ENCODE measurements at places on chromosomes 12 and 14. TPM values are rescaled to one million over a fixed set of nuclear protein-coding genes. Genes with fewer than 3 reads are reported as not detected.

DNA sequence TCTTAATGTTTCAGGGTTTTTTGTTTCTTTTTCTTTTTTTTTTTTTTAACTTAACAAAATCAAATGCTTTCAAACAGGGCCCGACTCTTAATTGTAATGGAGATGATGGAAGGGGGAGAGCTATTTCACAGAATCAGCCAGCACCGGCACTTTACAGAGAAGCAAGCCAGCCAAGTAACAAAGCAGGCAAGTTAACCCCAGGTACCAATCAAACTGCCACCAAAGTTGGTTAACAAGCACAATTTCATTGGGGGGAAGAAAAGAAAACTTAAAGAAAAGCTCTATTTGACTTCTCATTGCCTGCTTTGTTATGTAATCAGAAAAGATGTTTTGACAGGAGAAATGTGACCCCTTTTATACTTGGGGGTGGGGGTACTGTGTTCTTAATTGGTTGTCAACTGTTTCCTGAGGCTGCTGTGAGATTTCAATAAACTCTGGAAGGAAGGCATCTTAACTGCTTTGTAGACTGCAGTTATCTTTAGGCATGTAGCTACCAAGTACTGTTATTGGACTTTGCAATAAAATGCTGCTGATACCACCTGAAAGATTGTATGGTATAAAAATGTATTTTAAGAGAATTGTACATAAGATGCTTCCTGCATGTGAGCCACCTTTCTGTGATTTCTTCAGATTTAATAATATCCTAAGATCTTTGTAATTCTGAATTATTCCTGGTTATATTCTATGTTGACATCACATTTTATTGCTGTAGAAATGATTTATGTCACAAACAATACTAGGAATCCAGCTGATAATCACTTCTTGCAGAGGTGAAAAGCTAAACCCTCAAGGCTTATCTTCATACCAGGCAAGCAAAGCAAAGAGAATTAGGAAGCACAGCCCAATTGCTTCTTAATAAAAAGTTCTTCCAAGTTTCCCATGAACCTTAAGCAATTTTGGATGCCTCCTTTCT, 26.9 kb downstream of the MAPKAPK5 start:
- DNase-seq: no peak

DNA sequence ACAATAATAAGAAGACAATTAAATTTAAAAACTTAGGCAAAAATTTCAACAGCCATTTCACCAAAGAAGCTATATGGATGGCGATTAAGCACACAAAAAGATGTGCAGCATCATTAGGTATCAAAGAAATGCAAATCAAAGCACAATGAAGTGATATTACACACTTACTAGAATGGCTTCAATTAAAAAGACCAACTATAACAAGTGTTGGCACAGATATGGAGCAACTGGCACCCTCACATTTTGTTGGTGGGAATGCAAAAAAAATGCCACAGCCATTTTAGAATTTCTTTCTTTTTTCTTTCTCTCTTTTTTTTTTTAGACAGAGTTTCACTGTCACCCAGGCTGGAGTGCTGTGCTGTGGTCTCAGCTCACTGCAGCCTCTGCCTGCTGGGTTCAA, 1.9 kb upstream of the PRDM4 start:
- no peak for DNase-seq

MAP3K9 gene
- total RNA-seq: not detected

ZDHHC22 gene
- not detected for total RNA-seq

- peak; percentile 75 for DNase-seq
Observed at GRCh38 chr12:85794531-85794930, 41.7 kb downstream of the RASSF9 start.

DNA sequence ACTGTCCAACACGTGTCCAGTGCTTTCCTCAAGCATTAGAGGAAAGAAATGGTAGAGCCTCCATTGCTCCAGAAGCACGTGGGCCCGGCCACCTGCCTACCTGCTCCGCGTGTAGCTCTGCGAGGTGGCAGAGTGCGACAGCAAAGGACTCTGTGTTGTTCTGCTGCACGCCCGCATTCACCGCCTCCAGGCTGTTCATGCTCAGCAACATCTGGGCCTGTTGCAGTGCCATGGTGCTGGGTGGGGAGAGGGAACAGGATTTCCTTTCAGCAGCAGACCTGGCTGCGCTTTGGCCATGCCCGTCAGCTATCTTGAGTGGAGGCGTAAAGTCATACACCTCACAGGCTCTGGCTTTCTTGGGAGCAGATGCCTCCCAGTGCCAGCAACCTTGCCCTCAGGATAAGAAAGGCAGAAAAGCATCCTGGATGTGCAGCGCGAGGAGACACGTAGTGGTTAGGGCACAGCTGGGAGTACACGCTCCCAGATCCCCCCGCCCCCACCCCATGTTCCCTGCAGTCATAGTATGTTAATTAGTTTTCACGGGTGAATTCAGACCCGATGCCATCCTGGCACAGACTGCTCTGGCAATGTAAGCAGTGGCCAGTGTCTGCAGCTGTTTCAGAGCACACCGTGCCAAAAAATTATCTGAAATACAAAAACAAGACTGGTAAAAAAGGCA, 25.1 kb downstream of the ANAPC5 start:
- no peak for DNase-seq

CPNE6 gene
- total RNA-seq: not detected

FGD6 gene
- 6.4 TPM for total RNA-seq

CPSF2 gene
- 38.7 TPM for total RNA-seq

DNA sequence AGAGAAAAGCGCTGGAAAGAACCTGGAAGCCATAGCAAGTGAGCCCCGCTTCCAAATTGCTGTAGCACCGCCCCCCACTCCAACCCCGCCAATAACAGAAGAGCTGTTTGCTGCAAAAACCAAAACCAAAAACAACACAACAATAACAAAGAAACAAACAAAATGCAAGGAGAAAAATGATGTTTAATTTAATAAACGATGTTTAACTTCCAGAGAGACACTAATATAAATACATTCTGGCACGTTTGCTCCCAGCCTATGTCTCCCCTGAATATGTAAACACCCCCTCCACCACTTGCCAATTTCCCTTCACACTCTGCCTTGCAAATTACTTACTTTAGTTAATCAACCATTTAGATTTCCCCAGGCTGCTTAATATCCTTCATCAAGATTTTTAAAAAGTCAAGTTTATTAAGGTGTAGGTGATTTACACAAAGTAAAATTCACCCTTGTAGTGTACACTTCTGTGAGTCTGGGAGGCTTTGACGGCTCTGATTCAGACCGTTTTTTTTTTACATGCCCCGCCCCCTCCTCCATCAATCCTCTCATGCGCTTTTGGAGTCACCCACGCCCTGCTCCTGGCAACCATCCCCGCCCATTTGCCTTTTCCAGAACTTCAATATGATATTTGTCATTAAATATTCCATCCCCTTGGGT, 482 bp upstream of the IFI27L2 start:
- DNase-seq: peak; percentile 77

DNA sequence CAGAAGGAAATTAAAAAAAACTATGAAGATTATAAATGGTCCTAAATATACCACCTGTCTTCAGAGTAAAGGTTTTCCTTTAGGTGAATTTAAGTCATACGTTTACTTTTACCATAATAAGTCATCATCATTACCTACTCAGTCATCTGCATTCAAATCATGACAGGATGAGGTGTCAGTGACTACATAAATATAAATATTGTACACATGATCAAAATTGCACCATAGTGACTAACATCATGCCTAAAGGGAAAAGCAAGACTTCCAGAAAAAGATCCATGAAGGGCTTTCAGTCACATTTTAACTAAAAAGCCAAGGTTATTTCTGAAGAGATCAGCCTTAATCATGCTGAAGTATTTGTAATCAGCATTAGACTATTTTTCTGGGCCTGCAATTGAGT, 759.9 kb upstream of the FLRT2 start:
- no peak for DNase-seq

DNA sequence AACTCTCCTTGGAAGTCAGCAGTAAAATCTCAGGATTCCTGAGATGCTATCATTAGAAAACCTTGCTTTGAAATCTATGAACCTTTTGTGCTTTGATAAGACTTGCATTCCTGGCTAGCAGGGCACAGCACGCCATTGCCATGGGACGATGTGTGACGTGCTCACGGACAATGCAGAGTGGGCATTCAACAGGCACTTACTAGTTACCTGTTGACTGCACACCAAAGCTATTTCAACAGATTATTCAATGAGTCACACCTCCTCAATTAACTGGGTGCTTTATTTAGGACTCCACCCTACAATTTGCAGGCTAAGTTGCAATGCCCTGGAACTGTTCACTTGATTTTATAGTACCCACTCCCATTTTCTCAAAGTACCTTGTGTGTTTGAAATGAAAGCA, 11.3 kb downstream of the NOS1 start:
- DNase-seq: no peak

DNA sequence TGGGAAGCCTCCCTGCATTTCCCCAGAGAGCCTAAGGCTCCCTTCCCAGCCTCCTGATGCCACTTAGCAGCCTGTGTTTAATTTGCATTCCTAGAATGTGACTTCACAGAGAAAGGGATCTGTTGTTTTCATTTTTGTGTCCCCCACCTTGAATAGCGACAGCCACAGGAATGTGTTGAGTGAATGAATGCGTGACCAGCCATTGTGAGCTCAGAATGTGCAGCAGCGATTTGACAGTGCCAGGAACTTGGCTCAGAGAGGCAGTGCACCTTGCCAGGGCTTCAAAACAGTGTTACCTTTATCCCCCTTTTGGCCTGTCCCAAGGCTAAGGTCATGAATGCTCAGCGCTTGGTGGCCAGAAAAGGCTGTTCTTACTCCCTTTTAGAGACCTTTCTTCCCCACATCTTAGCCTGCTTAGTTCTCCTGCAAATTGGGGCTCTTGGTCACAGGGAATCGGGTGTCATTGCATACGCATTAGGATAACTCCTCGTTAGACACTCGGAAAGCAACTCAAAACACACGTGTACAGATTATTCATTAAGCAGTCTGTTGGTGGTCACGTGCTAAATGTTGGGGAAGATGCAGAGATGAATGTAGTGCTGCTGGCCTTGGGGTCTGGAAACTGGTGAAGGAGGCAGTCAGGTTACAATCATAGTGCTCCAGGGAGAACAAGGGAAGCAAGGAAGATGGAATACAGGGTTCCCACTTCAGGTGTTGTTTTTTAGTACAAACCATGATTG, 9.8 kb downstream of the NTF3 start:
- peak; percentile 70 for DNase-seq

DNA sequence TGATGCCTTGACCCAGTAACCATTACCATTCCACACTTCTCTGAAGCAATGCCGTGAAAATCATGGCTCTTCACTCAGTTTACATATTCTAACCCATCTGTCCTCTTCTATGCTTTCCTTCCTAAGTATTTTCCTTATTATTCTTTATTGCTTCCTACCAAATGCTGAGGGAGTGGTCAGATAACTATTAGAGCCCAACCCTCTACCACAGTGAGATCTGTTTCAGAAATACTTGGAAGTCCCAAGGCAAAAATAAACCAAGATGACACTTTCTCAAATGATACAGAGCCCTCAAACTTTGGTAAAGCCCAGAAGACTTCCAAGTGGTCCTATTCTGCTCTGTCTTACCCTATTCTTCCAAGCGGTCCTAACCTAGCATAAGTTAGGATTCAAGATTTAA, 68.0 kb downstream of the MED13L start:
- no peak for DNase-seq

DNA sequence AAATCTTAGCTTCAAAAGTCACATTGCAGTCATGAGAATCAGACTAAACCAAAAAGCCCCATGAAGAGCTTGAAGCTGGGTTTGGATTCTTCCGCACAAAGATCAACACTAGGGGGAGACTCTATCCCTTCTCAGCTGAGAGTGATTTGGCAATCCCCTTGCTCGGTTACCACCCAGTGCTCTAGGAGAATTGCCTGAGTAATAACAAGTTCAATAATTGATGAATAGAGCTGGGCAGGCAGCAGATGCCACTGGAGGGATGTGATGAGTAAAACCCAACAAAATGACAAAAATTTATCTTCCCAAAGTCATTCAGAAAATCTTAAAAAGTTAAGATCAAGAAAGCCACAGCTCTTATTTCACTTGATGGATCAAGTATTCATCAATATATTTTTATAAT, 185.6 kb upstream of the ARID2 start:
- peak; percentile 84 for DNase-seq

C14orf132 gene
- 18.6 TPM for total RNA-seq

OR6C2 gene
- total RNA-seq: not detected

DNA sequence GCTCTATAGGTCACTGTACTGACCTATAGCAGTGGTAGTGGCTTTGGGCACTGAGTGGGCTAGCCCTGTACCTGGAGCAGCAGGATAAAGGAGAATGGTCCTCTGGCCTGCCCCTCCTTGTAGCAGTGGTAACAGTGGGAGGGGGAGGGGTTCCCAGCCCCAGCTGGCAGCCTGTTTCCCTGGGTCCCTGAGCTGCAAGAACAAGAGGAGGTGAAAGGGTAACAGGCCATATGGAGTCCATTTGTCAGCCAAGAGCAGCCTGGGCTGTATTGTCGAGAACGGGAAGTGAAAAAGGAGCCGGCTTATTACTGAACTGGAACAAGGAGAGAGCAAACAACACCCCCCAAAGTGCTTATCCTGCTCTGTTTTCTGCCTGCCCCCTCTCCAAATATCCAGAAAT, 73.8 kb upstream of the SRSF5 start:
- no peak for DNase-seq

DNA sequence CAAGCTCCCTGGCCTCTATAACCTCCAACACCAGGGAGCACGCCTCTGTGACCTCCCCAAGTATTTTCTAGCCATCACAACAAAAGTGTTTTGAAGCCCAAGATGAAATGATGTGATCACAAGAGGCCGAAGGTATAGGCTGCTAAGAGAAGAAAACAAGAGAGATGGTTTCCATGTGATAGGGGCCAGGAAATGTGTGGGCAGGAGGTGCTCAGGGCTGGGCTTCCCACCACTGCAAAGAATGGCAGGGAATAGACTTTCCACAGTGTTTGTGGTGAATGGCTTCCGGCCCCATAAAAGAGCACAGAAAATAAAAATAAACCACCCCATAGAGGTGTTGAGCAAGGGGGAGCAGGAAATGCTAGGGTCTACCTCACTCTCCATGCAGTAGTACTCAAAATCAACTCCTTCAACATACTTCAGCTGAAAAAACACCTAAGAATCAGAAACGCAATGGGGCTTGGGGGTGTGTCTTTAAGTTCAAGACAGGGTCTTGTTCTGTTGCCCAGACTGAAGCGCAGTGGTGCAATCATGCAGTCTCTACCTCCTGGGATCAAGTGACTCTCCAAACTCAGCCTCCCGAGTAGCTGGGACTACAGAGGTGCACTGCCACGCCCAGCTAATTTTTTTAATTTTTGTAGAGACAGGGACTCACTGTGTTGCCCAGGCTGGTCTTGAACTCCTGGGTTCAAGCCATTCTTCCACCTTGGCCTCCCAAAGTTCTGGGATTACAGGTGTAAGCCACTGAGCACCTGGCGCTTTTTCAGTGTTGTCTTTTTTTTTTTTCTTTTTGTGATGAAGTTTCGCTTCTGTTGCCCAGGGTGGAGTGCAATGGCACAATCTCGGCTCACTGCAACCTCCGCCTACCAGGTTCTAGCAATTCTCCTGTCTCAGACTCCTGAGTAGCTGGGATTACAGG, 27.1 kb downstream of the DAD1 start:
- DNase-seq: no peak

Data from GM23248 (cell line).